SW 1271 (cell line): ENCODE measurements at places on chromosomes 3 and 15.

DNA sequence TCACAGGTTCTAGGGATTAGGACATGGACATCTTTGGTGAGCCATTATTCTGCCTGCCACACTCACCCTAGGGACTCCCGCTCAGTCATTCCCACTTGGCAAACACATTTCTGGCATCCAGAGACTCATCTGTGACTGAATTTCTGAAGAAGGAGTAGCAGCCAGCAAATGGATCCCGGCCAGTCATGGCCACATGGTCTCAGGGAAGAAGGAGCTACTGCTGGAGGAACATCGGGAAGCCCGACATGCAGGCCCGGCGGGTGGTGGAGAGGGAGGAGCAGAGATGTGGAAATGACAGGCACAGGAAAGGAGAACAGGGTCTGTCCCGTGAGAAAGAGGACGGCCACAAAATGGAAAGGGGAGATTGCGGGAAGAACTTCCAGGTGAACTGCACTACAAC is 65.4 kb downstream of the SEMA5B start:
- DNase-seq: no peak

- no peak for DNase-seq
Observed at GRCh38 chr3:101383156-101383575, 62.8 kb upstream of the IMPG2 start.

DNA sequence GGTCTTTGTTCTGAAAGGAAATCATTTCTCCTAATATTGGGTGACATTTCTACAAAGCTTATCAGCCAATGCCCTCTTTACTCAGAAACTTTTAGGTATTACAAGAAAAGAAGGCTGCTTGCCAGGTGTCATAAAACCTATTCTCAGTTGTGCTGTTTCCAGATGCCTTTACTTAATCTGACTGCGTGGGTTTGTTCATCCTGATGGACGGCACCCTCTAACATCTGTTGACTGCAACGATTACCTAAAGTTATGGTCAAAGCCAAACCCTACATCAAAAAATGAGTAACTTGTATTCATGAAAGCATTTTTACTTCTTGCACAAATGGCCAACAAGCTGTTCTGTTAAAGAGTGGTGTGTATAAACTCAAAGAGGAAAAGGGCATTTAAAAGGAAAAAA is 207.7 kb upstream of the PDZRN3 start:
- no peak for DNase-seq

DNA sequence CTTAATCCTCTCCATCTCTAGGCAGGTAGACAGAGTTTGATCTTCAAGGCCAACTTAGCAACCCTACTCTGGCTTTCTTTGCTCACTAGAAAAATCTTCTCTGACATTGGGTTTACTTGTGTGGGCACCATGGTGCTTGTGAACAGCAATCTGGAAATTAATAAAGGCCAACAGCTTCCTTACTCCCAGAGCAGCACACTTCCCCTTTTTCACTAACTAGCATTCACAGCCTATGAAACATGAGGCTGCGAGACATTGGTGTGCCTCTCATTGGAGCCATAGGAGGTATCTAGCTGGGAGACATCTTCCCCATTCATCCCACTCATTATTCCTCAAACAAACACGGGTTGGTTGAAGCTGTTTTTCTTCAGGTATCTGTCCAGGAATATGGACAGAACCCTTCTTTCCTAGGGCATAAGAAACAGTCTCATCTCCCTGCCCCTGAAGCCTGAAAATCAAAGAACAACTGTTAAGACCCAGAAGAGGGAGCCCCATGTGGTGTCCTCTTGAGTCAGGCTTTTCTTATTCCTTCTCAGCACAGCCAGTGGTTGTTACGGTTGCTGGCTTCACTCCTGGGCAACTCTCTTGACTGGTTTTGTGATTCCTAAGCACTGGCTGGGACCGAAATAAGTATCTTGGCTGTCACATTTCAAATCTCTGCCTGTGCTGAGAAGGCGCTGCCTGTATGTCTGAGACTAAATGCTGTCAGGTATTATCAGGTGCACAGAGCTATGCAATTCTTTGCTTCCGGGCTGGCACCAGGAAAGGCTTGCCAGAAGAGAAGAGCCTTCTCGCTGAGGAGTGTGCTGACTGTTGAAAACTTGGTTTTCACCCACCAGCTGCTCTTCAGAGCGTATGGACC is 194.4 kb downstream of the FEZF2 start:
- no peak for DNase-seq

GRCh38 chr3:10290481-10291176 is 2.1 kb downstream of the GHRL start:
- no peak for DNase-seq

GRCh38 chr3:62214850-62215249 is 158.5 kb downstream of the FEZF2 start:
- no peak for DNase-seq

DNA sequence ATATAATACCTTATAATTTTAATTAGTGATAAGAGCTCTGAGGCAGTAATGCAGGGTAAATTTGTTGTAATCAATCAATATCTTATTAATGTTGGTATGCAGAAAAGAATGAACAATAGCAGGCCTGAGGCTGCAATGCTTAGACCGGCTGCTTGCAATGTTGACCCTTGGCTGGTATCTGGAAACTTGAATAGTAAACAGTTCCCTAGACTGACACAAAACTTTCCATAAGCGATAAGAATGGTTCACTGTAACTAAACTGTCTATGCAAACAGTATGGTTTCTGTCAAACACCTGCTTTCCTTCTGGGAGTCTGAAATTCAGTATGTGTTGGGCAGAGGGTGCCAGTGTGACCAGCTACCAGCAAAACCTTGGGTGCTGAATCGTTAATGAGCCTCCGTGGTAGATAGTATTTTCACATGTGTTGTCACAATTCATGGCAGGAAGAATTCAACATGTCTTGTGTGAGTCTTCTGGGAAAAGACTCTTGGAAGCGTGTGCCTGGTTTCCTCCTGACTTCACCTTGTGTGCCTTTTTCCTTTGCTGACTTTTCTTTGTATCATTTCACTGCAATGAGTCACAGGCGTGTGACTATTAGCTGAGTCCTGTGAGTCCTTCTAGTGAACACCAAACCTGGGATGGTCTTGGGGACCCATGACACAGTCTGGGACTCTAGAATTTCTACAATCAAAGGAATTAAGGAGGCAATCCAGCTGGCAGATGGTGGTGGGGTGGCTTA is 30.7 kb upstream of the CLRN1 start:
- DNase-seq: no peak

DNA sequence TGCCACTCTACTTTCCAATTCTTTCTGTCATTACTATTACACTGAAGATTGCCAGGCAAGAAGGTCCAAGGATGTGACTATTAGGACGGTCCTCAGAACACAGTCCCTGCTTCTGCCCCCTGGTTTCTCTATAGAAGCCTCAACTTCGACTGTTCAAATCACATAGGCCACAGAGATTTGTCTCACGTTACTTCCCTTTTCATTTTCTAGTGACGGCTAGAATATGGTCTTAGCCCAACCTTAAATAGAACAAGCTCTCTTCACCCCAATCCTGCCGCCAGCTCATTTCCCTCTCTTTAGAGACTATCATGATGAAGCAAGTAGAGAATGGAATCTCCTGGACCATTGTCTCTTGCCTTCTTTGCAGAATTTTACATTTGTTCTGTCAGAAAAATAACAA is 84.9 kb downstream of the TIGIT start:
- no peak for DNase-seq

DNA sequence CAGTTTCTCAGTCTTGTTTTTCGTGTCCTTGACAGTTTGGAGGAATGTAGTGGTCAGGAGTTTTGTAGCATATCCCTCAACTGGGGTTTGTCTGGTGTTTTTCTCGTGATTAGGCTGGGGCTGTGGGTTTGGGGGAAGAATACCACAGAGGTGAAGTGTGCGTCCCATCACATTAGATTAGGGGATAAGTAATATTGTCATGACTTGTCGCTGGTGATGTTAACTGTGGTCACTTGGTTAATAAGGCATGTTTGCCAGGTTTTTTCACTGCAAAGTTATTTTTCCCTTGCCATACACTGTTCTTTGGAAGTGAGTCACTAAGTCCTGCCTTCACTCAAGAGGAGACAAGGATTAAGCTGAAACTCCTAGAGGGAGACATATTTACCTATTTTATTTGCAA is 39.1 kb downstream of the PAK2 start:
- no peak for DNase-seq

DNA sequence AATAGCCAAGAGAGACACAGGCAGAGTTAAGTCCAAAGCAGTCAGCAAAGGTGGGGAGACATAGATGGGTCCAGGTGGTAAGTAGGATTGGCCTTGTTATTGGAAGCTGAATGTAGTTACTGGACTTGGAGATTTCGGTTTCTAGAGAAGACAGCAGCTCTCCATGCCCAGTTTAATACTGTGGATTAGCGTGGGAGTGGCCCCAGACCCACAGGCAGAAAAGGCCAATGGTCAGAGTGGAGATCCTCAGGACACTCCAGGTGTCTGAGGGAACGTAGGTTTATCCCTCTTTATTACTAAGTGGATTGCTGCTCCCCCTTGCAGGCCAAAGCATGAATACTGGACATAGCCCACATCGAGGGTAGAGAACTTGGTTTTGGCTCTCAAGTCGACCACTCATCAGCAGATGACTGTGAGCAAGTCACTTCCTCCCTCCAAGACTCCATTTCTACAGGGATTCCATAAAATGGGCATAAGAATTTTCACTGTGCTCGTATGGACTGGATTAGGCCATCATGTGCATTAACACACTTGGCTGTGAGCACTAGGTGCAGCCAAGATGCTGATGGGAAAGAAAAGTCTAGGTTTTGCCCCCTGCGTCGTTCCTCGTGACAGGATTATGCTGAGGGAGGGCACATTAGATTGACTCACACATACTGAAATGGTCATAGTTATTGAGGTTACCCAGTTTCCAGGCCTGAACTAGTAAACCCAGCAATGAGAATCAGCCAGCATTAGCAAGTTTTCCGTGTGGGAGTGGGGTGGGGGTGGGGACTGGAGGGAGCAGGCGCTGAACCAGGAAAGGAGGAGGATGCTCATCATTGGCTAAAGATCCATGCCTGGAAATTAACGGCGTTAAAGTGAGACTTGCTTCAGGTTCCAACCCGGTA is 225.2 kb upstream of the TPRG1 start:
- no peak for DNase-seq

GRCh38 chr3:186414735-186415419 is 52.8 kb upstream of the DGKG start:
- no peak for DNase-seq

DNA sequence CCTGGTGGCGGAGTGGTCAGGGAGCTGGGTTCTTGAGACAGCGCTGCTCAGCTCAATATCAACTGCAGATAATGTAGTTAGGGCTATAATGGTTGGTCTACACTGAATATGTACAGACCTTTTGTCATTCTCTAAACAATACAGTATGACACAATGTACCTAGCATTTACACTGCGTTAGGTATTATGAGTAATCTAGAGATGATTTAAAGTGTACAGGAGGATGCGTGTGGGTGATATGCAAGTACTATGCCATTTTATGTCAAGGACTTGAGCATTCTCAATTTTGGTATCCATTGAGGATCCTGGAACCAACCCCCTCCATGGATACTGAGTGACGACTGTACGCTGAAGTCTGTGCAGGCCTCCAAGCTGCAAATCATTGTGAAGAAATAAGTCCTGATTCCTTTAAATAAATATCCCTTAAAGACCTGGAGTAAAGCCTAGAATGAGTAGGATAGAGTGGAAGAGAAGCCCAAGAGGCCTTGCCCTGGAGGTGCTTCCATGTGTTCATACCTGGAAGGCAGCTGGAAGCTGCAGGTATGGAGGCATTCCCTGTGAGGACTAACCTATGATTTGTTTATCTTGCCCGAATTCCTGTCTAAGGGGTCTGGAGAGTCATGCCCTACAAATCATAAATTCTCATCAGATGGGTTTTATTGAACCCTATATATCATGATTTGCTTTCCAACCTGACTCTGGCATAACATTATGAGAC is 15.7 kb upstream of the RTP1 start:
- DNase-seq: no peak

DNA sequence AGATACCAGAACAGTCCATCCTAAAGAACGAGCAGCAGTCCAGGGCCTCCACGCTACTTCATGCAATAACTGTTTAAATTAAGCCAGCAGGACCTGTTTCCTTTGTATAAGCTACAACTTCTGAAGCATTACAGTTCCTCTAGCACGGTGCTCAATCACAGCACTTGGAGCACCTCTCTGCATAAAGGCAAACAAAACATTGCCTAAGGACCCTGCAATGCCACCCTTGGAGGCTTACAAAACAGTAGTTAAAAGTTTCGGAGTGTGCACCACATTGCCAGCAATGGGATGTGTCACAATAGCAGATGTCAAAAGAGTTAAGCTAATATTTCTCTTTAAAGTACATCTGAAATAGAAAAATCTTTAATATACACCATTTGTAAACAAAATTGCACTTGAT is 2.6 kb upstream of the VPS39 start:
- DNase-seq: no peak

DNA sequence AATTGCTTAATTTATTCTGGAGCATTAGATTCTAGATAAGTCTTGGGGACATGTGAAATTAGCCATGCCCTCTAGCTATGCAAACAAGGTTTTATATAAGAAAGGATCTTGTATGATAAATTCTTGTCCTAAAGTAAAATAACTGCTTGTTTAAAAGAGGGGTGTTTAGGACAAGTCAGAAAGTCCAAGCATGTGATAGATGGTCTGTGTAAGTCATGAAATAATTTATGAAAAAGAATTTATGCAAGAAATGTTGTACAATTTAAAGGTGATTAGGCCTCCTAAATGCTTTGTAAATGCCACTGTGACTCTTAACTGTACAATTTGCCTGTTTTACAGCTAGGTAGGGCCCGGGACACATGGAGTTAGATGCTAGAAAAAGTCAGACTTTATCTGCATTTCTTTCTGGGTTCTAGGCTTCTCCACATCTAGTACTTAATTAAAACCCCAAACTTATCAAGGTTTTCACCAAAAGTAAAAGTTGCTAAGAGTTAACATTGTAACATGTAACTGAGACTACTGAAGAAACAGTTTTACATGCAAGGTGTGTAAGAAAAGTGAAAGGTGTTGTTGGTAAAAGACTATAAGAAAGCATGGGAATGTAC is 13.2 kb downstream of the LINS1 start:
- DNase-seq: no peak

GRCh38 chr15:69892351-69892750 is 205.4 kb downstream of the TLE3 start:
- no peak for DNase-seq

DNA sequence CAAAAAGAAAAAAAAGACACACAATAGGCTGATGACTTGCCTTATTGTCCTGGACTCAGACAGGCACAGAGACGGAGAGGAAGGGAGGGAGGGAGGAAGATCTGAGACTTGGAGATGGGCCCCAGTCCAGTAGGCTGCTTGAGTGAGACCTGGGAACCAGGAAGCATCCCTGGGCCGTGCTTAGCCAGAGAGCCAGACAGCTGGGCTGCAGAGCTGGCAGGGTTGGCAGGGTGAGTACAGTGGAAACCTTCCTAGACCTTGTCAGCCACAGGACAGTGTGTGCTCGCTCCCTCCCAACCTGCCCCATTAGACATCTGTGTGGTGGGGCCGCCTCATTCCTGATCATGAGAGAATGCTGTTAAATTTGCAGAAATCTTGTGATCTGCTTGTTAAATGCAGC is 107.9 kb upstream of the ALDH1A3 start:
- DNase-seq: no peak
